ENCODE measurements at places on chromosomes 13 and 19. TPM values are rescaled to one million over a fixed set of nuclear protein-coding genes. Genes with fewer than 3 reads are reported as not detected.

GRCh38 chr13:61045251-61045650 is 370.4 kb downstream of the PCDH20 start:
- no peak for DNase-seq

GRCh38 chr19:33559996-33560395 is 38.4 kb upstream of the PEPD start:
- no peak for DNase-seq

DNA sequence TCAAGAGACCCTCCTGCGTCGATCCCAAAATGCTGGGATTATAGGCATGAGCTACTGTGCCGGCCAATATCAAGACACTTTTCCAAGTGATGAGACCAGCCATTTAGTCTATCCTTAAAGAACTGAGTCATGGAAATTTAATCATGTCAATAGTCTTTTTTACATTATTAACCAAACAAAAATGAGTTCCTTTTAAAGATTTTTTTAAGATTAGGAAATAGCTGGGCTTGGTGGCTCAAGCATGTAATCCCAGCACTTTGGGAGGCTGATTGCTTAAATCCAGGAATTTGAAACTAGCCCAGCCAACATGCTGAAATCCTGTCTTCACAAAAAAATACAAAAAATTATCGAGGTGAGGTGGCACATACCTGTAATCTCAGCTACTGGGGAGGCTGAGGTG is 16.7 kb upstream of the ZNF564 start:
- DNase-seq, result no peak

The N4BP2L1 gene
- 3.7 TPM for total RNA-seq

DNA sequence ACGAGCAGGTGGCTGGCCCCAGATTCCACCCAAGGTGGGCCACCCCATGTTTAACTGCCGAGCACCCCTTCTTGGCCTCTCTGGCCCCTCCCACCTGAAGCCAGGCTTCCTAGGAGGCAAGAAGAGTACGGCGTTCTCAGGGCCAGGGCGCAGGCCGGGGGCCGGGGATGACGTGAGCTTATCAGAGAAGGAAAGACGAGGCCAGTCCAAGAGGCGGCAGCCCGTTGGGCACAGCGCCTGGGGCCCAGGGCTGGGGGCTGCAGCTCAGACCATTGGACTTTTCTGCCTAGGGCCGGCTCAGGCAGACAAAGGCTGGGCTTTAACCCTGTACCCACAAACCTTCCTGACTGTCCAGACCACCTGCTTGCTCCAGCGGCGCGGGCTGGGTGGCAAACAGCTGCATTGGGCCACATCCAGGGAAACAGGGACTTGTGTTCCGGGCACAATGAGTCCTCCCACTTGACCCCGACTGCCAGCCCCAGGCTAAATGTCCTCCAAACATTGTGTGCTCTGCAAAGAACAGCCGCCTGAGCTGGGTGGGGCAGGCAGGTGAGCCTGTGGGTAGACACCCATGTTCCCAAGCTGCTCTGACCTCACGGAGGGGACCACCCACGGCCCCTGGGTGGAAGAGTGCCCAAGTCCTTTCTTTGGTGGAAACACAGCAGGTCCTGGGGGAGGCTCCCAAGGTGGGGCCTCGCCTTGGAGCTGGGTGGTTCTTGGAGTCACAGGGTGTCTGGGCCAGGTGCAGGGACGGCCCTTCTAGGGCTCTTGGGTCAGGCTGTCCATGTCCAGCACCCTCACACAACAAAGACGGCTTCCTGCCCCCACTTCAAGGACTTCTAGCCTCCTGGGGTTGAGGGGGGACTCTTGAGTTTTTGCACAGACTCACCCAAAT is 21.9 kb downstream of the COMP start:
- no peak for DNase-seq

GRCh38 chr19:32177686-32178085 is 167.7 kb upstream of the ZNF507 start:
- no peak for DNase-seq

The CTXN1 gene
- total RNA-seq, result 58.0 TPM

The SLC7A9 gene
- not detected for total RNA-seq

DNA sequence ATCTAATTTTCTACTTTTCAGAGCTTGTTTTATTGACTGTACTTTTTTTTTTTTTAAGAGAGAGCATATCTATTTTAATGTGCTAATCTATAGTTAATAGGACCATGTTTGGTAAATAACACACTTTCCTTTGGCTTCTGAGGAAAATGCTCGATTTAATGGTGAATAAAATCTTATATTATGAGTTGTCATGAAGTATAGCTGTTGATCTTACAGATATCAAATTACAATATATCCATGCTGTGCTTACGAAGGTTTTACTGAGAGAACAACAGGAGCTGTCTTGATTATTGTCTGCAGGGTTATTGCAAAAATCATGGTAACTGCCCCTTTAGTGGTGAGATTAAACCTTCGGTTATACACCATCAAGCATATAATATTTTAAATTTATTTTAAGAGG is 29.6 kb downstream of the URI1 start:
- DNase-seq, result no peak

DNA sequence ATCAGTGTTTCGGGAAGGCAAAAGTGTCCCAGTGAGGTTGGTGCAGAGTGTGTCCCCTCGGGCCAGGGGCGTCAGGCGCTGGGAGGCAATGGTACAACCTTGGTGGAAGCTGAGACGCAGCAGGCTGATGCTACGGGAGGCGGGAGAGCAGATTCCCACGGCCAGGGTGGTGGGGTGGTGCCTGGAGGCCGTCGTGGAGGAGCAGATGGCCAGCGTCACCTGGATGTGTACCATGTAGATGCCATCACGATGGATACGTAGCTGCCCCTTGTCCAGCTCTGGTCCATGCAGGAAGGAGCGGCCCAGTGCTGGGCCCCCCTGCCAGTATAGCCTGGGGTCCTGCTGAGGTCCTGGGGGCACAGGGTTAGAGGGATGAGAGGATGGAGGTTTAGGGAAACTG is 4.9 kb downstream of the CD70 start:
- DNase-seq, result no peak

- DNase-seq, result no peak
Measured at GRCh38 chr13:110572778-110573118, 11.2 kb upstream of the RAB20 start.

GRCh38 chr19:480016-480855 is 16.1 kb upstream of the MADCAM1 start:
- DNase-seq, result peak; percentile 86

The STK24 gene
- 143 TPM for total RNA-seq

The TEX101 gene
- total RNA-seq, result not detected

DNA sequence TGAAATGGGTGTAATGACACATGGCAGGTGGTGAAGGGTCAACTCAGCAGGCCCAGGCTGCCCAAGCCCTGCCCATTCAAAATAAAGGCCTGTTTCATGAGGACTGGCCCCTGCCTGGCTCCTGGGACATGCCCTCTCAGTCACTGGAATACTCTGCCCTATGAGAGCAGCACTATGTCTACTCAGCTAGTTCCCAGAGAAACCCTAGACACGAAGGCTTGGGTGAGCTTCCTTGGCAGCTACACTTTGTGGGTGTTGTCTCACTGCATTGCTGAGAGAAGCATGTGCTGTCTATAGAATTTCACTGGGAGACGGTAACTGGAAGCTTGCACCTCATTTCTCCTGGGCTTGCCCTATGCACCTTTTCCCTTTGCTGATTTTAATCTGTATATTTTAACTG is 752.8 kb downstream of the LIG4 start:
- no peak for DNase-seq

DNA sequence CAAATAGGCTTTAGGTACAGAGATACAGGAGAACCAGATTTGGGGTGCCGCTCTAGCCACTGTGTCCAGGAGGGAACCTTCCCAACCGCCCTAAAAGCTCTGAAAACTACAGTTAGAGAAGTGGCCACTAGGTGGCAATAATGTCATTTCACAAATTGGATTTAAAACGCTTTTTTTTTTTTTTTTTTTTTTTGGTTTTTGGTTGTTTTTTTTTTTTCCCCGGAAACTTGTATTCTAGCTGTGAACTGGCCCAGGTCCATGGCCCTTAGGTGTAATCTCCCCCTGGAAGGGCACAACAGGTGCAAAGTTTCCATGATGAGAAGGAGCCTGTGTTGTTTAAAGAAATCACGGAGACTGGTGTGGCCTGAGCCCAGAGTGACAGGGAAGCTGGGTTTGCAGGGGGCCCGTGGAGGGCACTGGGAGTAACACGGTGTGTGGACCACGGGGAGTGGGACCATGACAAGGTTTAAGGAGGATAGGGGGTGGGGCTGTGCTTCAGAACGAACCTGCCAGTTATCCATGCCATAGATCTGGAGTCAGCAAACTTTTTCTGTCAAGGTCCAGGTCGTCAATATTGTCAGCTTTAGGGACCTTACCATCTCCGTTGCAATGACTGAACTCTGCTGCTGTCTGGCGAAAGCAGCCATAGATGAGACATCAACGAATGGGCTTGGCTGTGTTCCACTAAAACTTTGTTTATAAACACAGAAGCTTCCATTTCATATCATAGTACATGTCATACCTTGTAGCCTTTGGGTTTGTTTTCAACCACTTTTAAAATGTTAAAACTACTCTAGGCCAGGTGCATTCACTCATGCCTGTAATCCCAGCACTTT is 10.1 kb downstream of the OR1I1 start:
- DNase-seq, result peak; percentile 54

The DACT3 gene
- total RNA-seq, result 2.0 TPM

DNA sequence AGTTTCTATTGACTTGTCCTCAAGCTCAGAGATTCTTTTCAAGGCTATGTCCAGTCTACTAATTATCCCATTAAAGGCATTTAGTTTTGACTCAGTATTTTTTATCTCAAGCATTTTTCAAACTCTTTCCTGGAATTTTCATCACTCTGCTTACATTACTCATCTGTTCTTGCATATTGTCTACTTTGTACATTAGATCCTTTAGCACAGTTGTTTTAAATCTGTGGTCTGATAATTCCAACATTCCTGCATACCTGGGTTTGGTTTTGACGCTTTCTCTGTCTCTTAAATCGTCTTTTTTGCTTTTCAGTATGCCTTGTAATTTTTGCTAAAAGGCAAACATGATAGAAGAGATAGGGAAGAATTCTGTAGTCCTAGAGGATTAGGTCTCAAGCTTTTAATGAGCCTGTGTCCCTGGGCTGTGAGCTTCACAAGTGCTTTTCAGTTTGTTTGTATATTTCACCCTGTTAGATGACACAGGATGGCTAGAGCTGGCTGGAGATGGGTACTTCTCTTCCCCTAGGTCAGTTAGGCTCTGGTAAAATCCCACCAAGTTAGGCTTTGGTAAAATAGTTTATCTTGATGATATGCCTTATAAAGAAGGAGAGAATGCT is 46.1 kb upstream of the GPC6 start:
- DNase-seq, result no peak

GRCh38 chr19:36488846-36489117 is 579 bp downstream of the ZNF566 start:
- no peak for DNase-seq

DNA sequence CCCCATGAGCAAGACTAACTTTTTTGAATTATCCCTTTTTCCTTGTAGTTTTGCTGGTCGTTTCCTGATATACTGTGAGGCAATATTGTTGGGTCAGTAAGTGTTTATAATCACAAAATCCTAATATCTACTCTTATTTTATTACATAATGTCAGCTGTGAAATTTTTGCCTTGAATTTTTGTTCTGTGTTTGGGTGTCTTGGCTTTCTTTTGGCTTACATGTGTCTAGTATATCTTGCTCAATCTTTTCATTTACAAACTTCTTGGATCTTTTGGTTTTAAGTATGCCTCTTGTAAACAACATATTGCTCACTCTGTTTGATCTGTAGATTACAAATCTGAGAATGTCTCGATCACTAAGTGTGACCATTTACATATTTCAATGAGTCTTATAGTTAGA is 330.3 kb upstream of the ARGLU1 start:
- DNase-seq, result no peak

DNA sequence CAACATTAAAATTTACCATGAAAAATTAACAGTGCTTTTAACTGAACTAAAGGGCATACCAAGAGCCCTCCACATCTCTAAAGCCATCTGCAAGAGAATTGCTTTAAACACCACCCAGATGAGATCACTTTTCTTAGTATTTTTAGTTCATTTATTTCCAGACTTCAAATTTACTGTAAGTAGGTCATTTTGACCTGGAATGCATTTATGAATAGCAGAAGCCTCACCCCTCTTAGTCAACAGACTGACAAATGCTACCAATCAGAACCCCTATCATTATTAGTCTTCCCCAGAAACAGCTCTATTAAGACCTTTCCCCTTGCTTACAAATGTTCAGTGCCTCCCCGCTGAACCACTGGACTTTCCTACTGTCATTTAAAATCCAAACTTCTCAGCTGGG is 27.3 kb downstream of the RUBCNL start:
- DNase-seq, result no peak

DNA sequence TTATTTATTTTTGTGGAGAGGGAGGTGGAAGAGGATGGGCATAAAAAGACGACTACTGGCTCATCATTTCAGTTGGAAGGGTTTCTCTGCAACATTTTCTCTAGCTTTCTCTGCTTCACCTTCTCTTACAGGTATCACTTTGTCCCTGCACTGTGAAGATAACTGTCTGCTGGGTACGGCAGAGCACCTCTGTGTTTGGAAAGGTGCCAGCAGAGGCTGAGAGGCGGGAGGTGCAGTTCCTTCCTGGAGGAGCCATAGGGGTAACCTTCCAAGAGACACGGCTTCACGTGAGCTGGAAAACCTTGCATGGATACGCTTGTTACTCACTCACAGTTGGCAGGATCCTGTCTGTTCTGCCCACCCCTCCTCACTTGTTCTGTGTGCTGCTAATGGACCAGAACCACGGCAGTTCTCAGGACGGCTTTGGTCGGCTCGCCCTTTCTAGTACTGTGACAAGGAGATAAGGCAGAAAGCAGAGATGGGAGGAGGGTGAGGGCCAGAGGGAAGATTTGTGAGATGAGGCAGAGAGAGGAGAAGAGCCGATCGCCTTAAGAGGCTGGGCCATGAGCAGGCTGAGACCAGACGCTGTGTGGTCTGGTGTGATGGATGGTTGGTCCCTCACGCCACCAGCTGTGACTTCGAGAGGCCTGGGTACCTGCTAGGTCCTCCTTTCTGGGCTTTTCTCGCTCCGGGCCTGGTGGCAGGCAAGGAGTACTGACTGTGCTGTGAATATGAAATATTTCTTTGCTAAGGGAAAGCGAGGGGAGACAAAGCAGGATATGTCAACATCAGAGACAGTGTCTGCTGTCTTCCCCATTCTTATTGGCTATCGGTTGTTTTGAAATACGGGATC is 66.8 kb downstream of the MRPL57 start:
- DNase-seq, result no peak

DNA sequence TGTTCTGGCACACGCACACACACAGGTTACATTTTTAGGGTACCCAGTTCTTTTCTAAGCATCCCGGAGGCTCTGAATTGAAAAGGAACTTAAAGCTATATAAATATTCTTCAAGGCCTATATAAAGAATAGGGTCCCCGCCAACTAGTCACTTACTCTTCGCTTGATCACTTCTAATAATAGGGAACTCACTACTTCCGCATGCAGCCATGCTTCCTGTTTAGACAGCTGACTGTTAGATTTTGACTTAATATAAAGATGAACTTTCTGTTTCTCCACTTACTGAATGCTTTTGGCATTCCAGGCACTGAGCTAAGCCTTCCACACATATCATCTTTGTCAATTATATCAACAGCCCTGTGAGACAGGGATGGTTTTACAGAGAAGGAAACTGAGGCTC is 259.6 kb downstream of the TSHZ3 start:
- no peak for DNase-seq

- no peak for DNase-seq
Measured at GRCh38 chr19:1172353-1173158, 1.5 kb downstream of the SBNO2 start.

GRCh38 chr19:33868076-33868735 is 71.5 kb downstream of the KCTD15 start:
- DNase-seq, result no peak

All from H1 (cell line).